ENCODE measurements at places on chromosomes 13 and 19. TPM values are rescaled to one million over a fixed set of nuclear protein-coding genes. Genes with fewer than 3 reads are reported as not detected.

ACP5 gene
- 14.7 TPM for polyA plus RNA-seq

PCSK4 gene
- polyA plus RNA-seq, result 2.7 TPM

TSKS gene
- polyA plus RNA-seq, result 1.2 TPM

CCNA1 gene
- 0.24 TPM for polyA plus RNA-seq

SPACA4 gene
- polyA plus RNA-seq, result not detected

THSD1 gene
- polyA plus RNA-seq, result 7.3 TPM

PRMT1 gene
- polyA plus RNA-seq, result 215 TPM

FCHO1 gene
- polyA plus RNA-seq, result 1.7 TPM

DLL3 gene
- not detected for polyA plus RNA-seq

LRRC4B gene
- 14.5 TPM for polyA plus RNA-seq

ONECUT3 gene
- not detected for polyA plus RNA-seq

SELENOV gene
- not detected for polyA plus RNA-seq

EEF2 gene
- 1,969 TPM for polyA plus RNA-seq

TMEM221 gene
- 0.82 TPM for polyA plus RNA-seq

APOE gene
- 60.5 TPM for polyA plus RNA-seq

RFPL4AL1 gene
- not detected for polyA plus RNA-seq

PDE4C gene
- 1.1 TPM for polyA plus RNA-seq

PABPC3 gene
- 0.39 TPM for polyA plus RNA-seq

C19orf38 gene
- polyA plus RNA-seq, result 2.4 TPM

GRIN3B gene
- 0.06 TPM for polyA plus RNA-seq

CCL25 gene
- polyA plus RNA-seq, result not detected

LILRA2 gene
- 1.9 TPM for polyA plus RNA-seq

ICAM5 gene
- 1.8 TPM for polyA plus RNA-seq

TJP3 gene
- polyA plus RNA-seq, result 2.8 TPM

Measured in urinary bladder (tissue), 4 donors.